ENCODE measurements at places on chromosomes 5 and 9.

GRCh38 chr5:15516486-15516885 is 16.5 kb downstream of the FBXL7 start:
- no peak for DNase-seq

GRCh38 chr5:19619571-19619970 is 368.4 kb downstream of the CDH18 start:
- no peak for DNase-seq

- DNase-seq = no peak
Measured at GRCh38 chr9:92247296-92247695, 46.2 kb downstream of the IARS1 start.

- DNase-seq = no peak
Measured at GRCh38 chr9:137690930-137691645, 72.3 kb downstream of the EHMT1 start.

- no peak for DNase-seq
Measured at GRCh38 chr9:2662496-2662895, 40.9 kb downstream of the VLDLR start.

Measured in activated naive CD4-positive, alpha-beta T cell treated with anti-CD3 and anti-CD28 coated beads for 36 hours (primary cell).